ENCODE measurements at places on chromosomes 7 and 10.

- no peak for DNase-seq
Measured at GRCh38 chr7:2651336-2651735, 19.6 kb downstream of the TTYH3 start.

GRCh38 chr10:6385665-6386064 is 182.9 kb downstream of the PFKFB3 start:
- no peak for DNase-seq

- DNase-seq = no peak
Measured at GRCh38 chr7:69722843-69723242, 124.6 kb downstream of the AUTS2 start.

- DNase-seq = no peak
Measured at GRCh38 chr7:92820191-92820590, 16.2 kb downstream of the CDK6 start.

GRCh38 chr7:101238226-101239182 is 902 bp upstream of the CLDN15 start:
- no peak for DNase-seq

Data from RKO (cell line).